NCI-H2029 (cell line): ENCODE measurements at places on chromosomes 4 and X.

- no peak for DNase-seq
Measured at GRCh38 chr4:121794505-121795188, 6.5 kb upstream of the EXOSC9 start.

GRCh38 chr4:112853662-112854256 is 195.7 kb upstream of the ANK2 start:
- no peak for DNase-seq

GRCh38 chrX:8405631-8406030 is 59.0 kb upstream of the VCX3B start:
- no peak for DNase-seq

- no peak for DNase-seq
Measured at GRCh38 chr4:183321516-183321915, 710 bp downstream of the CLDN24 start.

- DNase-seq, result no peak
Measured at GRCh38 chr4:117224256-117224655, 138.9 kb upstream of the TRAM1L1 start.

GRCh38 chrX:357693-358471 is 28.8 kb downstream of the PPP2R3B start:
- no peak for DNase-seq

DNA sequence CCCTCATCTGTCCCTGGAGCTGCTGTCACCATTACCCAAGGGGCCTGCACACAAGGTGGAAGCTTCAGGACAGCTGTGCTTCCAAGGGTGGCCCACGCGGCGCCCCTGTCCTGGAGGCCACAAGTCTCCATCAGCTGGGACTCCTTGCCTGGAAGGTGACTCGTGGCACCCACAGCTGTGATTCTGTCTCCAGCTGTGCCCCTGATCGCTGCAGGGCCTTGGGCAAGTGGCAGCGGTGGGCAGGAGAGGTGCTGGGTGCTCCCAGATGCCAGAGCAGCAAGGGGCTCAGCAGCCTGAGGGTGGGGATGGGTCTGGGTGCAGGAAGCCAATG is 9.0 kb upstream of the DUSP9 start:
- DNase-seq, result no peak

DNA sequence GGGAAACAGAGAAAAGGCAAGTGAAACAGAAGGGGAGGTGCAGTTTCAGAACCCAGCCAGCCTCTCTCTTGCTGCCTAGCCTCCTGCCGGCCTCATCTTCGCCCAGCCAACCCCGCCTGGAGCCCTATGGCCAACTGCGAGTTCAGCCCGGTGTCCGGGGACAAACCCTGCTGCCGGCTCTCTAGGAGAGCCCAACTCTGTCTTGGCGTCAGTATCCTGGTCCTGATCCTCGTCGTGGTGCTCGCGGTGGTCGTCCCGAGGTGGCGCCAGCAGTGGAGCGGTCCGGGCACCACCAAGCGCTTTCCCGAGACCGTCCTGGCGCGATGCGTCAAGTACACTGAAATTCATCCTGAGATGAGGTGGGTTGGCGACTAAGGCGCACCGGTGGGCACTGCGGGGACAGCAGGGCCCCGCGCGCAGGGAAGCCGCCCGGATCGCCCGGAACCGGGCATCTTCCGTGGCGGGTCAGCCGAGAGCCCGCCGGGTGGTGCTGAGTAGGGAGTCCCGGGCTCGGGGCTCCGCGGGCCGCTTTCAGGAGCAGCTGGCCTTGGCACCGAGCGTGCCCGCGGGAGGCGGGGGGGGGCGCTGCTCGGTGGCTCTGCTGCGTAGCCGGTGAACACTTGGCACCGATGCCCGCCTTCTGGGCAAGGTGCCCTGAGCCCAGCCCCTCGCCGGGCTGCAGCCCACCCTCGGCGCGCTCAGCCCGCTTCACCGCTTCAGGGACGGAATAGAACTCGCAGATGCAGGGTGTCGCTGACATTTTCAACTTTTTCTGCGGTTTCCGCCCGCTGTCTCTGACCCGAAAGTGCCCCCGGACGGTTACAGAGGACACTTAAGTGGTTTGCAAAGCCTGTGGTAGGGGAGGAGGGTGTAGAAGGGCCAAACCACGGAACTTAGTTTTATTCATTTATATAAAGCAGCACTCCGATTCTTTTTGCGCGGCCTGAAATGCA is at the start of gene CD38:
CD38 (plus strand) TSS at position 40 of the 953 bp plus-strand sequence; CDS start at position 127, 87 bp downstream.
- DNase-seq, result no peak

DNA sequence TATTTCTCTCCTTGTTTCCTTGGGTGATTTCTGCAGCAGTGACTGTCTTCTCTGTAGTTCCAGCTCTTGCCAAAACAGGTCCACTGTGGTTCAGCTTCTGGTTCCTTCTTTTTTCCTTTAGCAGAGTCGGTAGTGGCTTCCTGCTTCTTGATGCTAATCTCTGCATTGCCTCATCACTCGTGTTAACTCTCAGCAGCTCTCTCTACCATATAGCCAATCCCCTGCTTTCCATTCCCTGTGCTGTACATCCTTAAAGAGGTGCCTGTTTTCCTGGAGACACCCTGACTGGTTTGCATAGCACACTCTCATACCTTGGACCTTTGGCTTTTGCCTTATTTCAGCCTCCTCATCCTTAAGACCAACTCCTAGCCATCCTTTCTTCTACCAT is 191.2 kb upstream of the LNX1 start:
- no peak for DNase-seq

DNA sequence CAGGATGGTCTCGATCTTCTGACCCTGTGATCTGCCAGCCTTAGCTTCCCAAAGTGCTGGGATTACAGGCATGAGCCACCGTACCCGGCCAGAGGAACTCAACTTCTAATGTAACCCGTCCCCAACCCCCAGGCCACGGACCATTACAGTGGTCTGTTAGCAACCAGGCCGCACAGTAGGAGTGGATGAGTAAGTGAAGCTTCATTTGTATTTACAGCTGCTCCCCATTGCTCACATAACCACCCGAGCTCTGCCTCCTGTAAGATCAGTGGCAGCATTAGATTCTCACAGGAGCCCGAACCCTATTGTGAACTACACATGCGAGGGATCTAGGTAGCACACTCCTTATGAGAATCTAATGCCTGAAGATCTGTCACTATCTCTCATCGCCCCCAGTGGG is 119.6 kb downstream of the SHROOM3 start:
- no peak for DNase-seq
